ENCODE measurements at places on chromosomes 4 and X. TPM values are rescaled to one million over a fixed set of nuclear protein-coding genes. Genes with fewer than 3 reads are reported as not detected.

CT45A3 gene
- not detected for total RNA-seq

DGKQ gene
- total RNA-seq = 25.1 TPM

RIPPLY1 gene
- not detected for total RNA-seq

CDX4 gene
- not detected for total RNA-seq

GALNT7 gene
- total RNA-seq = 72.1 TPM

DNAAF6 gene
- total RNA-seq = not detected

BEND4 gene
- 13.4 TPM for total RNA-seq

CXCR3 gene
- total RNA-seq = not detected

MAGEB1 gene
- total RNA-seq = 0.33 TPM

SLC10A3 gene
- 5.4 TPM for total RNA-seq

- DNase-seq = no peak
- no peaks in the 10 kb centered on the region for H3K27me3 ChIP-seq
- no peak overlapping the region for H3K27ac ChIP-seq
- H3K36me3 ChIP-seq = no peaks in the 10 kb centered on the region
Measured at GRCh38 chr4:90444904-90445303, 317.7 kb downstream of the CCSER1 start.

- H3K4me3 ChIP-seq = no peak overlapping the region
- H3K36me3 ChIP-seq = no peaks in the 10 kb centered on the region
- no peaks in the 10 kb centered on the region for H3K4me1 ChIP-seq
- no peak for DNase-seq
- H3K27ac ChIP-seq = no peak overlapping the region
Measured at GRCh38 chr4:27000122-27000521, 139.5 kb downstream of the STIM2 start.

DNA sequence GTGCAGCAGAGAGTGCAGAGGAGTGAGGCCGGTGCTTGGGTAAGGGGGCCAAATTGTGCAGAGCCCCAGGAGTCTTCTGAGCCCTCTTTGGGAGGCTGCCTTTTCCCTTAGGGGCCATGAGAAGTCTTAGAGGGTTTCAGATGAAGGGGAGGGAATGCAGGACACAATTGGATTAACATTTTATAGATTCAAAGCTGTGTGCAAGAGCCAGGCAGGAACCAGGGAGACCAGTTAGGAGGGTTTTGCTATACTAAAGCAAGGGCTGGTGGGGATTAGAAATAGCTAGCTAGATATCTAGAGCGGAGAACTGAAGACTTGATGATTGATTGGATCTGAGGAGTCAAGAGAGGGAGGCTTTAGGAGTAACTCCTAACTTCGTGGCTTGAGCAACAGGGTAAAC lies 49.5 kb upstream of the SETD7 start:
- no peaks in the 10 kb centered on the region for H3K4me1 ChIP-seq
- H3K27me3 ChIP-seq = no peaks in the 10 kb centered on the region
- no peak overlapping the region for H3K27ac ChIP-seq
- DNase-seq = no peak
- H3K4me3 ChIP-seq = no peak overlapping the region

DNA sequence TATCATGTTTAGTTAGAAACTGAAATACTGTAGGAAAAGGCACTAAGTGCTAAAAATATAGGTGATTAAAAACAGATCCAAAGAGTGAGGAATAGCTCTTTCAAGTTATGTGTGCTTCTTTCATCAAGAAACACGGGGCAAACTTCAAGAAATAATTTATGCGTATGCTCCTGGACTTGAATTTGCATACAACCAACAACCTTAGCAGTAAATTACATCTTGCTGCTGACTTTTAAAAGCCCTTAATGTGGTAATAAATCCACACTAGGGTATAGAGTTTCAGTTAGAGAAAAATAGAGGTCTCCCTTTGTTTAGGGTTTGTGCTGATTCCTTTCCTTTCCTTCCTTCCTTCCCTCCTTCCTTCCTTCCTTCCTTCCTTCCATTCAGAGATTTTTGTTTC lies 94.5 kb upstream of the GC start:
- no peaks in the 10 kb centered on the region for H3K27me3 ChIP-seq
- no peak overlapping the region for H3K27ac ChIP-seq
- no peak overlapping the region for H3K4me3 ChIP-seq
- H3K4me1 ChIP-seq = no peaks in the 10 kb centered on the region
- no peaks in the 10 kb centered on the region for H3K36me3 ChIP-seq

GRCh38 chrX:8728932-8729535 lies 2.9 kb downstream of the ANOS1 start:
- no peaks in the 10 kb centered on the region for H3K4me1 ChIP-seq
- peaks cover 11% of the 10 kb centered on the region for H3K27me3 ChIP-seq
- no peak for DNase-seq

- DNase-seq = no peak
- H3K36me3 ChIP-seq = no peaks in the 10 kb centered on the region
- H3K4me1 ChIP-seq = no peaks in the 10 kb centered on the region
- H3K27me3 ChIP-seq = no peaks in the 10 kb centered on the region
- H3K4me3 ChIP-seq = no peak overlapping the region
Measured at GRCh38 chr4:121574618-121575017, 122.2 kb downstream of the ANXA5 start.

DNA sequence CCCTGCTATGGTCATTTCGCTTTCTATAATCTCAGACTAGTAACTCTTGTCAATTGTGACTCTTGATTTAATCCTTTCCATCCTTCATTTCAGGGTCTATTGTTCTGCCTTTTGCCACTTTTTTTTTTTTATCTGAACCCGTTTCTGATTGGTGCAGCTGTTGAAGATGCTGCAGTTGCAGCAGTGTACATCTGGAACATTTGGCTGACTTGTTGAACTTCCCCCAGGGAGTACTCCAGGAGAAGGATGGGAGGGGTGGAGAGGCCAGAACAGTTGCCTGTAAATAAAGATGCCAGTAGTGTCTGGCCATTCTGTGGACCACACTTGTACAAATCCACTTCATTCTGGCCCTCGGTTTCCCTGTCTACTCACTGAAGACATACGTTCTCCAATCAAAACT lies 1.0 kb upstream of the EDA start:
- H3K4me3 ChIP-seq = peak overlapping the region; percentile 78
- peaks cover 9% of the 10 kb centered on the region for H3K36me3 ChIP-seq
- no peaks in the 10 kb centered on the region for H3K4me1 ChIP-seq
- DNase-seq = no peak
- H3K27me3 ChIP-seq = no peaks in the 10 kb centered on the region

- H3K27me3 ChIP-seq = no peaks in the 10 kb centered on the region
- no peak overlapping the region for H3K27ac ChIP-seq
- H3K4me3 ChIP-seq = no peak overlapping the region
- no peak for DNase-seq
- H3K4me1 ChIP-seq = no peaks in the 10 kb centered on the region
Measured at GRCh38 chr4:26384380-26385057, 63.7 kb downstream of the RBPJ start.

GRCh38 chr4:188949596-188949995 lies 810.4 kb downstream of the TRIML1 start:
- peaks cover 9% of the 10 kb centered on the region for H3K27me3 ChIP-seq
- no peaks in the 10 kb centered on the region for H3K4me1 ChIP-seq
- no peak overlapping the region for H3K4me3 ChIP-seq
- no peak for DNase-seq
- H3K27ac ChIP-seq = no peak overlapping the region

DNA sequence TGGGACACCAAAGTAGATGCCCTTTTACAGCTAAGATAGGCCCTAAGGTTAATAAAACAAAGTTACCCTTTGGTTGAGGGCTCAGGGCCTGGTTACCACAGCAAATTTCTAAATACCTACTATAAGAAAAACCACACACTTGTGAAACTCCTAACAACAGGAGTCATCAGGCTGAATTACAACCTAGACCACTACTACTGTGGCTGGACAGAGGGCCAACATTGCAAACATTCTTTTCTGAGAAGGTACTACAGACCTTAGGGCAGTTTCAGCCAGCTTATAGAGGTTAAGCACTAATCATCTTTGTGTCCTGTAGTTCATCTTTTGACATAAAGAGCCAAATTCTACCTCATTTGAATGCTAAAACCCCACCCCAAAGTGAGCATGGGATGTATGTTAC lies 504.0 kb downstream of the RAPGEF2 start:
- peak overlapping the region; percentile 67 for H3K4me3 ChIP-seq
- H3K4me1 ChIP-seq = no peaks in the 10 kb centered on the region
- H3K27ac ChIP-seq = no peak overlapping the region
- DNase-seq = no peak
- no peaks in the 10 kb centered on the region for H3K36me3 ChIP-seq
- no peaks in the 10 kb centered on the region for H3K27me3 ChIP-seq

GRCh38 chrX:372856-373640 lies 13.7 kb downstream of the PPP2R3B start:
- H3K36me3 ChIP-seq = no peaks in the 10 kb centered on the region
- peak overlapping the region; percentile 78 for H3K4me3 ChIP-seq
- DNase-seq = peak; percentile 65
- peaks cover 23% of the 10 kb centered on the region for H3K27me3 ChIP-seq
- peaks cover 2% of the 10 kb centered on the region for H3K4me1 ChIP-seq

DNA sequence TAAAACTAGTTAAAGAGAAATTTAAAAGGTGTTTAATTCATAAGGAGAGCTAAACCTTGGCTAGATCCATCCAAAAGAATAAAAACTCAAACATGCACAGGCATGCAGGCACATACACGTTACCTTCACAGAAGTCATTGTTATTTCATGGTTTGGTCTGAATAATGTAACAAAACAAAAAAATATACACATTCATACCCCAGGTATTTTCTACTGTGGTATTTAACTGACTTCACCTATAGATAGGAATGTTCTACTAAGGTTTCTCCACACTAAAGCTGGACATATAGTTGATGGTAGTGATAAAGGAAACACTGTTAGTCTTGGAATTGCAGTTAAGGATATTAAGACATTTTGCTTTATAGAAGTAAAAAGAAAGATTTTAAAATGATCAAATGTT lies 283.6 kb upstream of the PCDH10 start:
- no peaks in the 10 kb centered on the region for H3K4me1 ChIP-seq
- no peak for DNase-seq
- H3K4me3 ChIP-seq = no peak overlapping the region
- no peak overlapping the region for H3K27ac ChIP-seq
- no peaks in the 10 kb centered on the region for H3K27me3 ChIP-seq

GRCh38 chr4:121155893-121156292 lies 8.2 kb downstream of the TNIP3 start:
- no peaks in the 10 kb centered on the region for H3K36me3 ChIP-seq
- H3K4me1 ChIP-seq = no peaks in the 10 kb centered on the region
- DNase-seq = no peak
- peaks cover 8% of the 10 kb centered on the region for H3K27me3 ChIP-seq
- no peak overlapping the region for H3K4me3 ChIP-seq
- no peak overlapping the region for H3K27ac ChIP-seq

DNA sequence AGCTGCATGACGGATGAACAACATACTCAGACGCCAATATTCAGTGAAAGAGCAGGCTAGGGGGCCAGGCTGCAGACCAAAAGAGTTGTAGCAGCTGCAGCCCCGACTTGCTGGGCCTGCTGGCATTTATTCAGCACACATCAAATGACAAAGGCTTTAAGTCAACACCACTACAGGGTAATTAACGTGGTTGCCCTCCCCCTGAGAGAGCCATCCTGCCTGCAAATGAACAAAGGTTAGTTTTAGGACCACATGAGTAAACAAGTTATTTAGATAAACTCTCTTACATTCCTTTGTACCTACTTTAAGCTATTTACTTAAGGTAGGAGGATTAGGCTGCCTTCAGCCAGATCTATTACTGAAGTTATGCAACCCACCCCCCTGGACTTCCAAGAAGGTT lies 1329.1 kb downstream of the PCDH18 start:
- no peaks in the 10 kb centered on the region for H3K4me1 ChIP-seq
- peak overlapping the region; percentile 54 for H3K4me3 ChIP-seq
- no peaks in the 10 kb centered on the region for H3K27me3 ChIP-seq
- H3K27ac ChIP-seq = no peak overlapping the region
- H3K36me3 ChIP-seq = no peaks in the 10 kb centered on the region

GRCh38 chrX:147342197-147342596 lies 527.7 kb upstream of the CXorf51A start:
- no peak overlapping the region for H3K4me3 ChIP-seq
- H3K27ac ChIP-seq = no peak overlapping the region
- no peak for DNase-seq
- no peaks in the 10 kb centered on the region for H3K27me3 ChIP-seq
- no peaks in the 10 kb centered on the region for H3K36me3 ChIP-seq

- H3K27me3 ChIP-seq = no peaks in the 10 kb centered on the region
- no peak overlapping the region for H3K4me3 ChIP-seq
- no peak overlapping the region for H3K27ac ChIP-seq
- no peaks in the 10 kb centered on the region for H3K4me1 ChIP-seq
Measured at GRCh38 chrX:83019258-83019657, 488.8 kb upstream of the POU3F4 start.

- H3K27ac ChIP-seq = no peak overlapping the region
- H3K4me1 ChIP-seq = no peaks in the 10 kb centered on the region
- H3K27me3 ChIP-seq = no peaks in the 10 kb centered on the region
- peak overlapping the region; percentile 90 for H3K4me3 ChIP-seq
Measured at GRCh38 chrX:118347736-118348135, 1.8 kb downstream of the WDR44 start.

DNA sequence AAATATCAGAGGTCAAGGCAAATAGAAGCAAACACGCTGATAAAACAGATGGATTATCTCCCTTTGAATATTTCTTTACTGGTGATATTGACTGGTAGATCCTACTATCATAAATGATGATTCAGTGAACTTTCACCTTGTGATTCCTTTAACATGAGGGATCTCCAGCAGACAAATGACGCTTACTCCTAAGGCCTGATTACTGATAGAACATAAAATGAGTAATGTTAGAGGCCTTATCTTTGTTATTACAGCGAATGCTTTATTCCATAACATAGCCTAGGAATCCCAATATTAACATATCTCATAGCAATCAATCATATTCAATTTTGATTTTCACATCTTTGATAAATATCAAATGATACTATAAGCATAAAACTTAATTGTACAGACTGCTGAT lies 152.3 kb downstream of the SLC10A7 start:
- H3K4me3 ChIP-seq = no peak overlapping the region
- H3K27ac ChIP-seq = no peak overlapping the region
- DNase-seq = no peak
- no peaks in the 10 kb centered on the region for H3K27me3 ChIP-seq
- H3K36me3 ChIP-seq = no peaks in the 10 kb centered on the region
- peaks cover 9% of the 10 kb centered on the region for H3K4me1 ChIP-seq

DNA sequence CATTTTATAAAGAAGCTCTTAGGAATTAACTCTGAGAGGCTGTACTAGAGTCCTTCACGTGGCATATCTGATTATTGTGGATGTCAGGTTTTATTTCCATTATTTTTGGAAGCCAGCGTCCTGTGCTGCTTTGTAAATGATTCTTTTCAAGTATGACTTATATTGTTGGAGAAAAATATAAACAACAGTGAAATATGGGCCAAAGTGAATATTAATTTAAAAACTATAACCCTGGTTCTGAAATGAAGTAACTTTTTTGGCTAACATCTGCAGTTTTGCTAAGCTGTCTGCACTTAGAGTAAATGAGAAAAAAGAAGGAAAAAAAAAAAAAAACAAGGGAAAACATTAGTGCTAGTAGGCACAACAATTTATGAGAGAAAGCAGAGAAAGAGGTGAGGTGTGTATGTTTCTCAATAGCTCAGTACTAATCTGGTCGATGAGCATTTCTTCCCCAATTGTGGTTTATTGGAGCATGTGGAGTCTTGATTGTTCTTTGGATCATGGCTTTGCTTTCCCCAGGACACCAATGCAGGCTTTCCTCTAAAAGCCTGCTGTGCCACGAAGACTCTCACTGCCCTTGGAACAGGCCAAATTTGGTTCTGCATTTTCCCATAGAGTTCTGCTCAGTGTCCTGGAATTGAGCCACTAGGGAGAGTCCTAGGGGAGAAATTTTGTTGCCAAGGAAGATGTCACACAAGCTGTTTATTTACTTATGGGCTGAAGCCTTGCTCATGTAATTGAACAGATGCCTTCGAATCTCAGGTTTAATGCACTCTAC lies 273.3 kb downstream of the DKK2 start:
- no peak overlapping the region for H3K4me3 ChIP-seq
- peak; percentile 46 for DNase-seq
- H3K4me1 ChIP-seq = peaks cover 4% of the 10 kb centered on the region
- H3K27ac ChIP-seq = no peak overlapping the region

Measured in endodermal cell (in vitro differentiated cells).